Neural crest cell (in vitro differentiated cells): ENCODE measurements at places on chromosomes 5 and 9. TPM values are rescaled to one million over a fixed set of nuclear protein-coding genes. Genes with fewer than 3 reads are reported as not detected.

Gene EGFLAM
- total RNA-seq: 9.1 and 10.3 TPM in 2 replicates

DNA sequence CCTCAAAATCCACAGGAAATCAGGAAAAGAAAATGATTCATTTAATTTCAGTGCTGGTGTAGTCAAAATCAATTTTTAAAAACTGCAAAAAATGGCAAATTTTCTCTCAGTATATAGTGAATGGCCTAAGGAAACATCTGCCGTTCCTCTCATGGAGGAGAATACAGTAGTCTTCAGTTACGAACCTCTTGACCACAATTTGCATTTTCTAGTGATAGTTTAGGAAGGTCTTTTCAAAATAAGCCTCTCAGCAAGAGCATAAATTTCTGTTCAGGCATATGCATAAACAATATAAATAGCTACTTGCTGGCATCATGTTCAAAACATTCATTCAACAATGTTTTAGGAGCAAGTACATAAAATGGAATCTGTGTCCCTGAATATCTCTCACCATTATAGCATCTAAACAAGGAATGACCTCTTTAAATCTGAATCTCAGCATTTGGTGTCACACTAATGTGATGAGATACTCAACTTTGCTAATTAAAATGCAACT, 33.5 kb downstream of the HAPLN1 start:
- no peak for DNase-seq

DNA sequence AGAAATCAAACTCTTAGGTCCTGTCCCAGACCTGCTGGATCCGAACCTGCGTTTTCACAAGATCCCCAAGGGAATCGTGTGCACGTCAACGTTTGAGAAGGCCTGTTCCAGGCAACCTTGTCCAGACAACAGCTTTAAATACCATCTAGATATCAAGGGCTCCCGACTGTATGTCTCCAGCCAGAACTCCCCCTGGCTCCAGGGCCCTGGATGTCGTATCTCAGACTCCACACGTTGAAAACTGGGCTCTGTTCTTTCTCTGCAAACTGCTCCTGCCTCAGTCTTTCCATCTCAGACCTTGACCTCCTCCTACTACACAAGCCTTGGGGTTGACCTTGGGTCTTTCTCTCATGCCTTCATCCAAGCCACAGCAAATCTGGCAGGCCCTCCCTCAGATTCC, 5.8 kb upstream of the ENG start:
- DNase-seq: no peak

DNA sequence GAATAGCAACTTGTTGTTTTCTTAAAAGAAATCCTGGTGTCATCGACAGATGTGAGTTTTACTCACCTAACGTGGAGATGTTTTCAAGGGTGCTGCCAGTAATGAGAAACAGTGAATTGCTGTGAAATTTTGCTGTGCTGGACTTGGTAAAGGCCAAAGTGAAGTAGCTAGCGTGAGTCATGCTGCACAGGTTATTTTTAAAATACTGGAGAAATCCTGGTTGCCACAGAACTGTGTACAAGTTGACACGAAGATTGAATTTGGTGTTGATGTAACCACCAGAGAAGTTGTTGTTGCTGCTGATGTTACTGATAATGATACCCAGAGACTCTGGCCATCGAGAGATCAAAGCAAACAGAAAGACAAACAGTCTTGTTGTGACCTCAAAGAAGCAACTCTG, 187.9 kb upstream of the NFIL3 start:
- no peak for DNase-seq
